ENCODE measurements at places on chromosomes 16 and 17.

DNA sequence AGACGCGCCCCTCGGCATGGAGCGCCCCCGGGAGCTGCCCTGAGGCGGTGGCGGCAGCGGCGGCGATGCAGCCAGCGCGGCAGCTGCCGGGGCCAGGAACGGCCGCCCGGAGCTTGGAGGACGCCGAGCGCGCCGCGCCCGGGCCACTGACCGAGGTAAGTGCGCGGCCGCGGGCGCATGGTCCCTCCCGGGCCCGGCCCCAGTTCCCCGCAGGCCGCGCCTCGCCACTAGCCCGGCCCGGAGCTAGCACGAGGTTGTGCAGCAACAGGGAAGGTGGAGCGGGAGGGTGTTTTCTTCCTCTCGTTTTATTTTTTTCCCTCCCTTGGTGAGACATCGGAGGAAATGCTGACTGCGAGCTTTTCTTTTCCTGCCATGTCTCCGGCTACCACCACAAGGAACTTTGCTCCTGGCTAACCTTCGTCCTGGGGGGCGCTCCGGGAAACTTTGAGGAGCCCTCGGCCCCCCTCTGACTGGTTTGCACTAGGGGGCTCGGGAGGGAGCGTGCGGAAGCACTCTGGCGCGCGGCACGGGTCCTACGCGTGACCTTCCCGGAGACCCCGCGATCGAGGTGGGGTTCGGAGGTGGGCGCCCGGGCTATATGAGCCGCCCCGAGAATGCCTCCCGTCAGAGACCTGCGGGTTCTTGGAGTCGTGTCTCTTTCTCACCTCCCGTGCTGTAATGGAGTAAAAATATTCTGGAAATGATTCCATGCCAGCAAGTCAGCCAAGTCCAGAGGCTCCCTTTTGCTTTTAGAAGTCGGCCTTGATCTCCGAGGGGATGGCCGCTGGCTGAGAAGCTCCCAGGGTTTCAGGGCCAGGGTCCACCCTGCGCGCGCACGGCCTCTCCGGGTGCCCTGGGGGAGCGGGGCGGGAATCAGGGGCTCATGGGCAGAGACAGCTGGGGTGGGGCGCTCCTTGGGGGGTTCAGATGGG is 868 bp downstream of the KCNJ12 start:
- no peak for DNase-seq

- no peak for DNase-seq
Measured at GRCh38 chr16:11038777-11039176, 94.4 kb downstream of the CLEC16A start.

GRCh38 chr17:34580685-34581445 is 1.5 kb downstream of the TMEM132E start:
- no peak for DNase-seq

- no peak for DNase-seq
Measured at GRCh38 chr17:79476074-79476652, 134.7 kb downstream of the RBFOX3 start.

DNA sequence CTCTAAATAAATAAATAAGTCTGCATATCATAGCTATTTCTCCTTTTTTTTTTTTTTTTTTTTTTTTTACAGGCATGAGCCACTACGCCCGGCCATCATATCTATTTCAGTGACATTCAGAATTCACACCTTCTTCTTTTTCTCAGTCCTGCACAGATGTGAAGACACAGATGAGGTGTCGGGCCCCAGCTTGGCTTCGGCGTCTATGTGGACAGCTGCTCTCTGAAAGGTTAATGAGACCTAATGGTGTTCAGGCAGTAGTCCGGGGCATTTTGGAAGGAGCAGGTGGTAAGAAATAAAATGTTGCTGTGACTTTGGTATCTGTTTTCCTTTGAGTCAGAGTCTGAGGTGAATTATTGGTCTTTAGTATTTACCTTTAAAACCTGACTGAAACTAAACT is 23.6 kb downstream of the TANGO6 start:
- DNase-seq: no peak

DNA sequence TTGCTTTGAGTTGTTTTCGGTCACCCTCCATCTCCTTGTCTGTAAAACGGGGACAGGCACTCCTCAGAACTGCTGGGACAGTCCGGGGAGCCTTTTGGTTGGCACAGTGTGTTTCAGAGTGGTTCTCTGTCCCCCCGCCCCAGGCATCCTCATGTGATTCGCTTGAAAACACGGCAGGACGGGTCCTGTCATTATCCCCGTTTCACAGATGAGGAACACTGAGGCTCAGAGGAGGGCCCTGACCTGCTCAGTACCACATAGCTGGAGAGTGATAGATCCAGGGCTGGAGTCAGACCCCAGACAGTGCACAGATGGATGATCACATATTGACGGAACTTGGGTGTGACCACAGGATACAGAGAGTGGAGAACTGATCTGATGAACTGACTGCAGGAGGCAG is 13.5 kb upstream of the ADGRG1 start:
- no peak for DNase-seq

DNA sequence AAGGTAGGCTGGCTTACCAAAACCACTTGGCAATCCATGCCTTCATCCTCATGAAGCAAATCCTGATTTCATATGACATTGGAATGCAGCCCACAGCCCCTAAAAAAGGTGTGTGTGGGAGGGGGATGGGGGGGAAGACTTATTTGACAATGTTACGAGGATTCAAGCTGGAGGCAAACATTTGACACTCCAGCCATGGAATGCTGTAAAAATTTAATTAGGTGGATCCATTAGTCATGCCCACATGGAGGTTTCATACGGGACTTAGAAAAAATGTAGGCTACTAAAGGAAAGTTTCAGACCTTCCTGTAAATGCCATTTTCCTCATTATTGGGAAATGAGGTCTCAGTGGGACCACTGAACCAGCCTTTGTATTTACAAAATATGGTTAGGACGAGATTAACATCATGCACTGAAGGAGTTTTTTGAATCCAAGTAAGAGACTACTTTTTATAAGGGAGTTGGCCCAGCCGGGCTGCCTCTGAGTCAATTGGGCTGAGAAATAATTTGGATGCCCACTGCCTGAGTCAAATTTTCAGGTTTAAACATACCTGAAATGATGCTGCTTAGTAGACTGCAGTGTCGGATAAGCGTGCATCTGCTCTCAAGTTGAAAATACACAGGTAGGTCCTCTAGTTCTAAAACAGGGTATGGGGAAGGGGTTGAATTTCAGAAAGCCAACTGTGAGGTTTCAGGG is 44.6 kb upstream of the MAF start:
- DNase-seq: no peak
